ENCODE measurements at places on chromosomes 12 and 14.

DNA sequence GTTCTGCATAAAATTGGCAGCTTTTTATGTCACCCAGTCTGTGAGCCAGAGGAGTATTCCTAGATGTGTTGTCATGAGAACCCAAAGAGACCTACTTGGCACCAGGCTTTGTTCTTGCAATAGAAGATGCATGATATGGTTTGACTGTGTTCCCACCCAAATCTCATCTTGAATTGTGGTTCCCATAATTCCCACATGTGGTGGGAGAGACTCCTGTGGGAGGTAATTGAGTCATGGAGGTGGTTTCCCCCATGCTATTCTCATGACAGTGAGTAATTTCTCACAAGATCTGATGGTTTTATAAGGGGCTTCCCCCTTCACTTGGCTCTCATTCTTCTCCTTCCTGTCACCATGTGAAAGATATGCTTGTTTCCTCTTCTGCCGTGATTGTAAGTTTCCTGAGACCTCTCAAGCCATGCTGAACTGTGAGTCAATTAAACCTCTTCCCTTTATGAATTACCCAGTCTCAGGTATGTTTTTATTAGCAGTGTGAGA is 572.0 kb upstream of the ATP2B1 start:
- no peak for DNase-seq

DNA sequence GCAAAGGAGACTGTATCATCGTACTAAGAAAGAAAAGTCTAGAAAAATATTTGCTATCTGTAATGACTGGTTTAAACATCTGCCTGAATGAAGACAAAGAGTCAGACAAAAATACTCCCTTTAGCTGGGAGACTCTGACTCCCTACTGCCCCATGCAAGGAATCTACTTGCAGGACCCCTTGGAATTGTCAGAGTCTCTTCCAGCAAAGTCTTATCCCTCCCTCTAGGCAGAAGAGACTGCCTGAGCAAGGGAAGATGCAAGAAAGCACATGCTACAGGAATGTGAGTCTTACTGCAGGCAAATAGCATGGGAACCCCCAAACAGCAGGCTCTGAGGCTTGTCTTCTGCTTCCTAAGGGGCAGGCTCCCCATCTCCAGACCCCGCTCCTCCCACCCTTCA is 154.0 kb downstream of the KCNA5 start:
- no peak for DNase-seq

GRCh38 chr12:6768990-6769389 is 2.8 kb downstream of the PTMS start:
- peak; percentile 47 for DNase-seq

GRCh38 chr12:110931315-110931728 is 10.9 kb upstream of the MYL2 start:
- no peak for DNase-seq

DNA sequence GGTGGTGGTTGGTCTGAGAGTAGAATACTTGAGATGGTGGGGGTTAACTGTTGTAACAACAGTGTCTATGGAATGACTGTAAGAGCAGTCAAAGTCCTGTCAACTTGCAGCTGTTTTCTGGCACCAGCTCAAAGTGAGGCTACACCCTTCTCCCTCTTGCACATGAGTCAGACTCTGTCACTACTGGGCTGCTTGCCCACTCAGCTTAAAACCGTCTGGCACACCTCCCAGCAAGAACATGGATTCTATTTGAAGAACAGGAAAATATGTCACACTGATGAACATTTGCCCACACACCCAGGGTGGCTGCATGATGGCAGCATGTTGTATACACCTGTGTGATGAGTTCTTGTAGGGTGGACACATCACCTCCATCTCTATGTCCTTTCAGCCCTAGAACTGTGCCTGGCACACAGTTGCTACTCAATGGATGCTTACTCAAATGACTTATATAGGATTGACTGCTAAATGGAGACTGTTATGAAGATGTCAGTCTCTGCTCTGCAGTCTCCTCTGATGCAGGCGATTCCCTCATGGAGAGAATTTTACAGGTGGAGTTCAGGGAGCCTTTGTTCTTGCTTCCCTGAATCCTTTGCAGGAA is 19.3 kb upstream of the SERPINA6 start:
- DNase-seq = no peak

DNA sequence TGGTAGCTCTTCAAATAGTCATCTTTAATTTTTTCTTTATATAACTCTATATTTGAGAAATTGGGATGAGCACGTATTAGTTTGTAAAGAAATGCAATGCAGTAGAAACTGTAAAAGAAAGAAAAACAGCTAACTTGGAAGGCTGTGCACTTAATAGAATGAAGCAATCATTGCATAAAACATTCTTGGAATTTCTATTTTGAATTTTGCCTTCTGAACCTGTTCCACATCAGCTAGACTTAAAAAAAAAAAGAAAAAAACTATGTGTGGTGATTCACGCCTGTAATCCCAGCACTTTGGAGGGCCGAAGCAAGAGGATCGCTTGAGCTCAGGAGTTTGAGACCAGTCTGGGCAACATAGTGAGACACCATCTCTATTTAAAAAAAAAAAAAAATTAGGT is 29.4 kb downstream of the SCN8A start:
- no peak for DNase-seq

DNA sequence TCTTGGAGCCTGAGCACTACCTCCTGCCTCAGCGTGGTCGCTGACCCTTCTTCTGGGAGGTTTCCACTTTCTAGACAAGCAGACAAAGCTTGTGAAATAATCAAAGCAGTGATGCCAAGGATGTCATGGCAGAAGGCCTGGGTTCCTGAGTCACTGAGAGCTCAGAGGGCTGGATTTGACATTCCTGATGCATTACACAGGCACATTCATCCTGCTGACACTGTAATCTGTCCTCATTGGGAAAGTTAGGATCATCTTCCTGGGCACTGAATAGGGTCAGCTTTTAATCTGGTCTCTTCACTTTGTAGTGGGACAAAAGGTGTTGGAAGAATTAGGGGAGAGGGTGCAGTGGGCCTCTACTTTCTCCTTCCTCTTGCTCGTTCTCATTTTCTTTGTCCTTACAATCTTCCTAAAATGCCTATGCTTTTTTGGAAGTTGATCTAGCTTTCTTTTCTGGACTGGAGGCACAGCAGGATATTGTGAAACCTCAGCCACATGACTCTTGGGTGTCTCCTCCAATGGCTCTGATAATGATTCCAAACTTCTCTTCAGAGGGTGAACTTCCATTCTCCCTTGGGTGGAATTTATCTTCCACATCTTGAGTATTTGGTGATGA is 29.6 kb downstream of the EEA1 start:
- no peak for DNase-seq

- DNase-seq = no peak
These were observed 1.3 kb downstream of the AHSA1 start for GRCh38 chr14:77459072-77459723.

- no peak for DNase-seq
These were observed 746 bp downstream of the DNAI7 start for GRCh38 chr12:25194214-25194613.

GRCh38 chr12:14952299-14952921 is 9.0 kb downstream of the ARHGDIB start:
- DNase-seq = no peak

DNA sequence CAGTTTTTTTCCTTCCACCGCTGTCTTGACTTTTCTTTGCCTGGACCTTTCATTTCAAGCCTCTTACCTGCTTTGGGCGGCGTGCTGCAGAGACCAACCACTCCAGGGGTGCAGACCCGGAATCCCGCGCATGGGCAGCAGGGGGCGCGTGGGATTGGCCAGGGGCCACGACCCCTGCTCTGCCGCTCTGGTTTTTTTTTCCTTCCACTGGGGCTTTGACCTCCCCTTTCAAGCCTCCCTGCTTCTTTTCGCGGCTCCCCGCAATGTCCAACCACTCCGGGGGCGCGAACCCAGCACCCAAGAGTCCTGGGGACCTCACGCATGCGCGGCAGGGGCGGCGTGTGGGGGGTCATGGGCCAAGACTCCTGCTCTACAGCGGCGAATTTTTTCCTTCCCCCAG is 325.1 kb downstream of the ALG10 start:
- no peak for DNase-seq

DNA sequence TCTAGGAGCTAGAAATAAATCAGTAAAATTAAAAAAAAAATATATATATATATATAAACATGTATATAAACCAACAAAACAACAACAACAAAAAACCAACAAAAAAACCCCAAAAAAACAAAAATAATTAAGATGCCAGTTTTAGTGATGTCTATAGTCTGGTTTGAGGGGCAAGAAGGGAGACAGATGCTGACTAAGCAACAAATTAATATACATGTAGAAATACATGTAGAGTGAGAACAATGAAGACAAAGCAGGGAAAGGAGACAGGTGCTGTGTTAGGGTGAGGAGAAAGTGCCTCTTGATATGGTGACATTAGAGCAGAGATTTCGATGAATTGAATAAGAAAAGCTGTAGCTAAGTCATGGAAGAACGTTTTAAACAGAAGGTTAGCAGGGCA is 477.9 kb downstream of the APAF1 start:
- DNase-seq = no peak

GRCh38 chr12:132397934-132398385 is 68.6 kb upstream of the GALNT9 start:
- DNase-seq = no peak

GRCh38 chr12:96861656-96862055 is 45.4 kb upstream of the NEDD1 start:
- no peak for DNase-seq

DNA sequence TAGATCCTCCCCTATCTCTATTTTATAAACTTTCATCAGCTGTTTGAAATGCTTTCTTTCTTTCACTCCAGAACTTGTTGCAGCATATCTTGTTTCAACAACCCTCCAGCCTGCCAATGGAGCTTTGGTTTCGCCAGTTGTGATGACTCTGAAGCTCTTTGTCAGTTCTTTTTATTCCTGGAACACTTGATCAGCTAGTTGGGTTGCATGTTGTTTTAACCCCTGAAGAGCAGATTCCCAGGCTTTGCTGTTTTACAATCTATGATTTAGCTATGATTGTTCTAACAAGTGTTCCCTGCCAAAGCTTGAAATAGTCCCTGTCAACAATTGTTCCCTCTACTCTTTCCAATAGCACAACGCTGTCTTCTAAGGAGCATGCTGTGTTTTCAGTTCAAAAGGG is 50.6 kb upstream of the FUT8 start:
- no peak for DNase-seq

DNA sequence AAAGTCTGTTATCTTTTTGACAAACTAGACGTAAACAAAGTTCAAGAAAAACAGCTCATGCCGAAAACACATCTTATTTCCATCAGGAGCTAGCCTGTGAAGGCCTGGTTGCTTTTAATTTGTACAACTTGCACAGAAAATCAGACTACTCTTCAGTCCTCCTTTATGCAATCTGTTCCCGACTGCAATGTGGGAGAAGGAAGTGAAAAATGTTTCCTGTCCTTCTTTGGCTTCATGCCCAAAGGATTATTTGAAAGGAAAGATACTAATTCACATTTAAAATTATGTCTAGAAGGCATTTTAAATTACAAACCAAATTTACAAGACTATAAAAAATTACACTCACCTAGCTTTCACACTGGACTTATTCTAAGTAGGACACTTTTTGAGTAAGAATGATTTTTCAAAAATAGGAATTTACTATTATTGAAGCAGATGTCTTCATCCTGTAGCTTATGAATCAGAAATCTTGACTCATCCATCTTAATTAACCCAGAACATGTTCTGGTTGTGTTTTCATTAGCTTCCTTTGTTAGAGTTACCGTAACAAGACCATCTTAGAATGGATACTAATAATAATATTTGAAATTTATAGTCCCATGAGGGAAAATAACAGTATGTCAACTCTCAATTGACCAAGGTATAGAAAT is 272.6 kb downstream of the PRKD1 start:
- no peak for DNase-seq

GRCh38 chr12:127803545-127803944 is 463.4 kb upstream of the TMEM132C start:
- DNase-seq = no peak
